RCC 7860 (cell line): ENCODE measurements at places on chromosomes 6 and 20.

GRCh38 chr6:161273752-161274487, at the start of gene AGPAT4:
Gene AGPAT4, minus strand, starts transcription at chr6:161274061. Its CDS starts 41,848 bp downstream, at chr6:161232213.
- DNase-seq, result peak; percentile 95

DNA sequence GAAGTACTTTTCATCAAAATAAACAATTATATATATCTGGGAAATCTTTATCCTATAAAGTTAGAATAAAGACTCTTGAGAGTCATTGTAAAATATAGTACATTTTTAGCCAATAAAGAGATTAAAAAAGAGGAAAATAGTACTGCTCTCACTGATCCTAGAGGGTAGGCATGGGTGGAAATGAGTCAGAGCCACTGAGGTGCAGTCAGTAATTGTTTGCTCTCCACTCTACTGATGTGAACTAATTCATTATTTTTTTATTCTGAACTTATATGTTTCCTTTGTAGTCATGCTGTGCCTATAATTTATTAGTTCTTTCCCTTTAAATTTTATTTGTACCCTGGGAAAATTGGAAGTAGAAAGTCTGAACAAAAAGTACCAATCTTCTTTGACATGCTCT, 1359.4 kb upstream of the GJE1 start:
- DNase-seq, result peak; percentile 22

GRCh38 chr6:15375018-15375417, 129.1 kb downstream of the JARID2 start:
- DNase-seq, result no peak

DNA sequence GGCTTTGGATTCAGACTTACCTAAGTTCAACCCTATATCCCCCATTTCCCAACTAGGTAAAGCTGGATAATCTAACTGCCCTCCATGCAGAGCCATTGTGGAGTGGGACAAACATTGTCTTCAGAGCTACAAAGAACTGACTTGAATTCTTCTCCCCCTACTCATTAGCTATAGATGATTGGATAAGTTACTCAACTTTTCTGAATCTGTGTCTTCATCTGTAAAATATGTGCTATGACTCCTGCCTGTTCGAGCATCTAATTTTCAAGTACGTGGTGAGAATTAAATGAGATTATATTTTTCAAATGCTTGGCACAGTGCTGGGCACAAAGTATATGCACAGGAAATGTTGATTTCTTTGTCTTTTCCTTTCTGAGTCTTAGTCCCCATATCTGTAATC, 240.3 kb upstream of the TCF21 start:
- peak; percentile 39 for DNase-seq

- no peak for DNase-seq
Measured at GRCh38 chr20:33812908-33813462, 1.8 kb downstream of the CHMP4B start.
